ENCODE measurements at places on chromosomes 7 and 10.

DNA sequence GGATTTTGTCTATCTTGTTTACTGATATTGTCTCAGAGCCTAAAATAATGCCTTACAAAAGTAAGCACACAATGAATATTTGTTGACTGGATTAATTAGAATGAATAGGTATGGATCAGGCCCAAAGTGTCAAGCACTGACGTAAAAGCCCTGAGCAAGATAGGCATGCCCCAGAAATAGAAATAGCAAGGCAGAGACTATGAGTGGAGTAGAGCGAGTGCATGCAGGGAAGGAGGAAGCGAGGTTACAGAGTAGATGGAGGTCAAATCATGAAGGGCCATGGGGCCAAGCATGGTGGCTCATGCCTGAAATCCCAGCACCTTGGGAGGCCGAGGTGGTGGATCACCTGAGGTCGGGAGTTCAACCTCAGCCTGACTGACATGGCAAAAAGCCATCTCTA is 51.6 kb upstream of the SFTPD start:
- no peak for DNase-seq

GRCh38 chr10:6098156-6098555 is 9.3 kb downstream of the RBM17 start:
- DNase-seq = no peak

- DNase-seq = no peak
These were observed 534 bp upstream of the ACBD5 start for GRCh38 chr10:27241010-27241651.

DNA sequence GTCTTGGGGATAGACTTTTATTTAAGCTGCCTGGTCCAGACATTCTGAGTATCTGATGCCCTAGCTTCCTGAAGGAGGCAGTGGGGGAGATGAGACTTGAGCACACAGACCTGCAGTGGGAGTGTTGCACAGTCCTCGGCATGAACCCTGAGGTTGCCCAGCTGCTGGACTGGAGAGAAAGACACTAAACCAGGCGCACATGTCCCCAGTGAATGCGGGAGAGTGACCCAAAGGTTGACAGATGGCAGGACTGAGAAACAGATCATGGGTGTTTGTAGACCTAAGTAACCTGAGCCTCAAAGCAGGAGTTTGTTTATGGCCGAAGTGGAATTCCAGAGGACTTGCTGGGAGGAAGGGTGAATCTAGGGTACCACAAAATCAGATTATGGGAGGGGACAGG is 15.7 kb upstream of the MSRB2 start:
- DNase-seq = no peak

- no peak for DNase-seq
These were observed 20.9 kb upstream of the FAM20C start for GRCh38 chr7:171364-171904.

- DNase-seq = no peak
These were observed 72.8 kb downstream of the TBXAS1 start for GRCh38 chr7:139901901-139902300.

- DNase-seq = no peak
These were observed 1047.5 kb downstream of the GATA3 start for GRCh38 chr10:9102026-9102425.

- DNase-seq = no peak
These were observed 25.2 kb upstream of the CFAP46 start for GRCh38 chr10:132967540-132967939.

DNA sequence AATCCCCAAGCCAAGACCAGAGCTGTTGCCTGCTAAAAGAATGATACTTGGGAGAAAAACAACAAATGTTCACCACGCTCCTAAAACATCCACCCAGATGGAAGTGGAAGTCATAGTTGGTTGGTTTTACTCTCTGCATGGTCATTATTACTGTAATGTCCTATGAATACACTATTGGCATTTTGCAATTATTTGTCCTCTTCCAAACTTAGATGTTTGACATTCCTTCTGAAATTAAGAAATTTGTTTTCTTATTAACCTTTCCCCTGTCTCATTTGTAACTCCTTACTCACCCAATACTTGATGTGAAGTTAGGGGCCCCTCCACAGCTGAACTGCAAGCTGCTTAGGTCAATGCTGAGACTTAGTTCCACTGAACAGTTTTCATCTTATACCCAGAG is 383.3 kb downstream of the INHBA start:
- DNase-seq = no peak

- no peak for DNase-seq
These were observed 4.1 kb downstream of the MKLN1 start for GRCh38 chr7:131331806-131332205.

DNA sequence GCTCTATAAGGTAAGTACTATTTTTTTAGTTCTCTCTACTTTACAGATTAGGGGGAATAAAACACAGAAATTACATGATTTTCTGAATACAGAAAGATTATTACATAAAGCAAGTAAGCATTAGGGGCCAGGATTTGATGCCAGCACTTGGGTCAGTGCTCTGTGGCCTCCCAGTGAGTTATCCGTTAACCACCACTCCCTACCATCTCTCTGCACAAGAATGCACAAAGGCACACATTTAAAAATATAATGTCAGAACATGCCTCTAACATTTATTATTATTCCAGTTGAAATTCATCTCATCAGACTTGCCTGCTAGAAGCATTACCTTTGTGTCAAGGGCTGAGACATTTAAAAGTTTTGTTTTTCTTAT is 59.0 kb downstream of the MET start:
- DNase-seq = no peak
